ENCODE measurements at places on chromosomes 2 and 18. TPM values are rescaled to one million over a fixed set of nuclear protein-coding genes. Genes with fewer than 3 reads are reported as not detected.

The UGT1A7 gene
- not detected for total RNA-seq

The RGPD3 gene
- 0.15 TPM for total RNA-seq

The SRSF7 gene
- 157 TPM for total RNA-seq

The MC2R gene
- 0.05 TPM for total RNA-seq

GRCh38 chr2:115165529-115166109 lies 723.2 kb downstream of the DPP10 start:
- H3K4me1 ChIP-seq, result no peaks in the 10 kb centered on the region
- no peaks in the 10 kb centered on the region for H3K27me3 ChIP-seq
- H3K27ac ChIP-seq, result no peak overlapping the region
- no peaks in the 10 kb centered on the region for H3K36me3 ChIP-seq
- no peak for DNase-seq

GRCh38 chr2:105432749-105433148 lies 33.9 kb upstream of the FHL2 start:
- no peaks in the 10 kb centered on the region for H3K27me3 ChIP-seq
- no peaks in the 10 kb centered on the region for H3K36me3 ChIP-seq
- H3K4me1 ChIP-seq, result peaks cover 3% of the 10 kb centered on the region
- H3K4me3 ChIP-seq, result no peak overlapping the region

DNA sequence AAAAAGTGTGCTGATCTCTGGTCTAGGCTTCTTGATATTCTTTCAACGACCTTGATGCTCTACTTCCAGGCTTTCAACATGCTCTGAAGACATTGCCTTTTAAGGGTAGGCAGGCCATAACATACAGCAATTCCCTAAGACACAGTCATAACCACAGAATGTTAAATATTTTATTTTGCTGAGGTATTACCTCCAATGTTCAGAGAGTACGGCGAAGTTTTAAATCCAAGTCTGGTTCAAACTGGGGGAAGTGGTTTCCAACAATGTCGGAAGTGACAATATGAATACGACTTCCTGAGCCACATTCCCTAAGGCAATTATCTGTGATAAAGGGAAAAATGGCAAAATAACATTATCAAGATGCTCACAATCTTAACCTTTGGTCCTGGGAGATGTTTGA lies 1077.9 kb upstream of the PIK3C3 start:
- H3K36me3 ChIP-seq, result no peaks in the 10 kb centered on the region
- DNase-seq, result no peak
- H3K27ac ChIP-seq, result no peak overlapping the region

- no peaks in the 10 kb centered on the region for H3K36me3 ChIP-seq
- H3K27me3 ChIP-seq, result no peaks in the 10 kb centered on the region
- peak overlapping the region; percentile 65 for H3K4me3 ChIP-seq
- no peak for DNase-seq
- peak overlapping the region; percentile 18 for H3K27ac ChIP-seq
Observed at GRCh38 chr2:127887776-127888130, 2.0 kb upstream of the AMMECR1L start.

- H3K27ac ChIP-seq, result no peak overlapping the region
- H3K4me3 ChIP-seq, result no peak overlapping the region
- H3K4me1 ChIP-seq, result peaks cover 4% of the 10 kb centered on the region
- no peak for DNase-seq
- H3K36me3 ChIP-seq, result no peaks in the 10 kb centered on the region
Observed at GRCh38 chr2:9213477-9214051, 7.0 kb downstream of the ASAP2 start.

All from ovary (tissue), 10 donors.